Activated naive CD4-positive, alpha-beta T cell treated with anti-CD3 and anti-CD28 coated beads for 36 hours (primary cell): ENCODE measurements at places on chromosomes 11 and 22. TPM values are rescaled to one million over a fixed set of nuclear protein-coding genes. Genes with fewer than 3 reads are reported as not detected.
A peak's percentile ranks its signal among the peaks of the same experiment; 100 is the strongest.

GRCh38 chr11:75516886-75517285 lies 8.9 kb downstream of the GDPD5 start:
- no peak overlapping the region for H3K27ac ChIP-seq
- no peak for DNase-seq
- H3K36me3 ChIP-seq: no peaks in the 10 kb centered on the region

- no peak overlapping the region for H3K4me3 ChIP-seq
- no peaks in the 10 kb centered on the region for H3K36me3 ChIP-seq
- H3K27me3 ChIP-seq: no peaks in the 10 kb centered on the region
- H3K4me1 ChIP-seq: no peaks in the 10 kb centered on the region
- H3K27ac ChIP-seq: no peak overlapping the region
Measured at GRCh38 chr11:122897606-122898210, 15.1 kb downstream of the JHY start.

DNA sequence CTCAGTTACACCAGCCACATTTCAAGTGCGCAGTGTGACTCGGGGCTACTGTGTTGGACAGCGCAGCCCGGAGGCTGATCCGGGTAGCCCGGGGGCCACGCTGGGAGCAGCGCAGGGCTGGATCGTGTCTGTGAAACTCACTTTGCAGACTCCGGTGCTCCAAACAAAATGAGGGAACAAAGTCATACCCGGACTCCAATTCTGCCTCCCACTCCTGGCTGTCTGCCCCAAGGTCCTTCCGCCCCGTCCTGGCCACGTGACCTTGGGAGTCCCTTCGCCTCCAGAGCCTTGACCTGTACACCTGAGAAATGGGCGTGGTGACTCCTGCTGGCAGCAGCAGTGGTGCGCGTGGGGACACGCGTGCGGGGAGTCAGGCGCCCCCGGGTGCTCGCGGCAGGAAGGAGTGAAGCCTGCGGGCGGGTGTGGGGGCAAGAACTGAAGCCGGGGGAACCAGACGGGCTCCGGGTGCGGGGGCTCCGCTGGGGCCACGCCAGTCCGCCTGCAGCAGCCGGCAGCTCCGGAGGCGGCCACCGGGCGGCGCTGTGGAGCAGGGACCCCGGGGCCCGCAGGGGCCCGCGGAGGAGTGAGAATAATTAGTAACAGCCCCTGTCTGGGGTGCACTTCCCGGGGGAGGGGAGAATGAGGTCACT lies 42.4 kb downstream of the KCNJ4 start:
- no peak overlapping the region for H3K27ac ChIP-seq
- peaks cover 4% of the 10 kb centered on the region for H3K4me1 ChIP-seq
- peak; percentile 45 for DNase-seq
- no peaks in the 10 kb centered on the region for H3K36me3 ChIP-seq
- H3K4me3 ChIP-seq: no peak overlapping the region

The BTG4 gene
- total RNA-seq: not detected

DNA sequence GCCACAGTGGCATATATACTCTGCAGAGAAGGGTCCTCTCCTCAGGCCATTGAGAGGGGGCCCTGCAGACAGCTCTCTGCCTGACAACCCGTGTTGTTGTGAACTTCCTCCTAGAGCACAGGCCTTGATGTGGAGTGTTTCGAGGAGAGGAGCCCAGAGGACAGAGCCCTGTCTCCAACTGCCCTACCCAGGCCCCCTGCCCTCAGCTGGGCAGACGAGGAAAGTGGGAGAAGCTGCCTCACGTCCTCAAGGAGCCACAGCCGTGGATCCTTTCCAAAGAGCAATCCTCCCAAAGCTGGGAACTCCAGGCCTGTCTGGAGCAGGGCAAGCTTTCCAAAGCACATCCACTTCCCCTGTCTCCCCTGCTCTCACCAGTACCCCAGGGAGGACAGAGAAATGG lies 10.7 kb downstream of the LMO1 start:
- H3K36me3 ChIP-seq: no peaks in the 10 kb centered on the region
- no peaks in the 10 kb centered on the region for H3K4me1 ChIP-seq
- H3K27me3 ChIP-seq: no peaks in the 10 kb centered on the region
- H3K4me3 ChIP-seq: no peak overlapping the region
- DNase-seq: no peak

The CACNA1I gene
- 0.31 TPM for total RNA-seq

GRCh38 chr11:34268906-34269430 lies 88.8 kb downstream of the ABTB2 start:
- H3K4me3 ChIP-seq: no peak overlapping the region
- no peak for DNase-seq
- no peak overlapping the region for H3K27ac ChIP-seq
- no peaks in the 10 kb centered on the region for H3K36me3 ChIP-seq
- peaks cover 13% of the 10 kb centered on the region for H3K4me1 ChIP-seq
- peaks cover 2% of the 10 kb centered on the region for H3K27me3 ChIP-seq

The CD3E gene
- 415 TPM for total RNA-seq

The SLC22A8 gene
- total RNA-seq: not detected

The MS4A7 gene
- total RNA-seq: not detected
